Neural progenitor cell (in vitro differentiated cells): ENCODE measurements at places on chromosomes 1 and 21. TPM values are rescaled to one million over a fixed set of nuclear protein-coding genes. Genes with fewer than 3 reads are reported as not detected.
A peak's percentile ranks its signal among the peaks of the same experiment; 100 is the strongest.

DNA sequence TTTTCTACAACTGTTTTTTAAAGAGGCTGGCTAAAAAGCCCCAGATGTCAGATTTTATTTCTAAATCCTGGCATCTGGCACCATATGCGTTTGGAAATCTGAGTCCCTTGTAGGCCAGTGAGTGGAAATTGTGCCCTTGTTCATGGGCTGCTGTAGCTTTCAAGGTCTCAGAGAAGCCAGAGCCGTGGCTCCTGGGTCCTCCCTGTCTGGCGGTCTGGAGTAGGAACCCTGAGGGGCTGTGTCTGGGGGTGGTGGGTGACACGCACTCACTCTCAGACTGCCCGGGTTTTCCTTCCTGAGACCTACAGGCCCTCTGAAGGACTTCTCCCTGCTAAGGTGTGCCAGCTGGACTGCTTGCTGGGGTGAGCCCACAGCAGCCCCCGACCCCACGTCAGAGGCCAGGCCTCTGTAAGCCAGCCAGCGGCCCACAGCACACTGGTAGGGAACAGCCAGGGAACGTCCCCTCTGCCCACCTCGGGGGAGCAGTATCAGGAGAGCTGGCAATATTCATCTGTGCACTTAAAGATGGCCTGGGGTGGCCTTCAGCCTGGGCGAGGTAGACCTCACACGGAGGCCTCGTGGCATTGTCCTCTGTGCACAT, 151.5 kb downstream of the PEX14 start:
- no peak for DNase-seq

DNA sequence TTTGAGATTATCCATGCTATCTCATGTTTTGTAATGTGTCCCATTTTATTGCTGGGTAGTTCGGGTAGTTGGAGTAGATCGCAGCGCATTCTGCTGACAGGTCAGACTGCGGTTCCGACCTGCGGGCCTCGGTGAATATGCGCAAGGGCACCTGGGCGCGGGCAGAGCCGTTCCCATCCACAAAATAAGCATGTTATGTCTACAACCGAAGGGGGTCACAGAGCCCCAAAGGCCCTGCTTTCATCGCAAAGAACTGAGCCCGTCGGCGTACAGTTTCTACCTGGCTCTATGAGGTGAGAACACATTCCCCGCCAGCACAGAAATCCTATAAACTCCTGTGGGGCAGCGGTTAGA, 88.4 kb downstream of the PRKAB2 start:
- no peak for DNase-seq

DNA sequence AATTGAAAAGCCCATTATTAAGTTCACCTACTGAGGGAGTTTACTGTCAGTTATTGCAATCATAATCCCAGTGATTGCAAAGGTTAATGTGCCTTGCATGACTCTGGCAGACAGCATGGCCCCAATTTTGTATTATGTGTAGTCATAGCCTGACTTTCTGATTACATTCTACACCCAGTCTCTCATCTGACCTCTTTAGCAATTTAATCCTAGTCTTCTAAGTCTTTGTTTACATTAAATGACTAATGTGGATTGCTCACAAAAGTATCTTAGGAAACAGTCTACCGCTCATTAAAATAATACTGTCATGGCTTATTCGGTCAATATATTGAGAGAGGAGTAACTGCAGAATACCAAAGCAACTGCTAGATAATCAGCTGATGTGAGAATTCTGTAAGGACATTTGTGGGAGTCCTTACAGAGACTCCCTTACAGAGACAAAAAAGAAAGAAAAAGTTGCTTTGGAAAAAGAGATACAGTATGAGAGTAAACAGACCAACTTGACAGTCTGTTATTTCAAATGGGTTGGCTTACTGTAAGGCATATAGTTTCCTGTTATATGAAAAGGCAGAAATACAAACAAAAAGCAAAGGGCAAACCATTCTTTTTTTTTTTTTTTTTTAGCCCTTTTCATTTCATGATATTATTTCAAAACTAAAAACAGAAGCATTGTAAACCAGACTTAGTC, 42.8 kb downstream of the SMG7 start:
- no peak for DNase-seq

- no peak for DNase-seq
Observed at GRCh38 chr1:2934642-2935081, 86.6 kb upstream of the ACTRT2 start.

GRCh38 chr1:39295901-39296300, 91.4 kb downstream of the MACF1 start:
- no peak for DNase-seq

GRCh38 chr1:53508991-53509666, 49.9 kb downstream of the DMRTB1 start:
- no peak for DNase-seq

- DNase-seq: no peak
Observed at GRCh38 chr1:15703562-15703961, 19.4 kb downstream of the PLEKHM2 start.

DNA sequence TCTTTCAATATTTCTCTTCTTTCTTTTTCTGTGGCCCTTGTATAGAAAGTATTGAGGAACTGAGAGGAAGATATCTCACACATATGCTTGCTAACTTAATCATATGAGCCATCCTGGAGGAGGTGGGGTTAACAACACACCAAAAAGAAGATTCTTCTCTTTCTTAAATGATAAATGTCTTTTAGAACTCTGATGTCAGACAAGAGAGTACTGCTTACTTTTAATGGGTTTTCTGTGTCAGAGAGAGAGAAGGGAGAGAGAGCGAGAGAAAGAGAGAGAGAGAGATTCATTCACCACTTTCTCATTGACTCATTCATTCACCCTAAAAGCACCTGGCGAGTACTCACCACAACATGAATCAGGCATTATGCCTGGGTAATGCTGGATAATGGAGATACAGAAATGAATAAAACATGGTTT, 250.3 kb upstream of the SGIP1 start:
- no peak for DNase-seq

DNA sequence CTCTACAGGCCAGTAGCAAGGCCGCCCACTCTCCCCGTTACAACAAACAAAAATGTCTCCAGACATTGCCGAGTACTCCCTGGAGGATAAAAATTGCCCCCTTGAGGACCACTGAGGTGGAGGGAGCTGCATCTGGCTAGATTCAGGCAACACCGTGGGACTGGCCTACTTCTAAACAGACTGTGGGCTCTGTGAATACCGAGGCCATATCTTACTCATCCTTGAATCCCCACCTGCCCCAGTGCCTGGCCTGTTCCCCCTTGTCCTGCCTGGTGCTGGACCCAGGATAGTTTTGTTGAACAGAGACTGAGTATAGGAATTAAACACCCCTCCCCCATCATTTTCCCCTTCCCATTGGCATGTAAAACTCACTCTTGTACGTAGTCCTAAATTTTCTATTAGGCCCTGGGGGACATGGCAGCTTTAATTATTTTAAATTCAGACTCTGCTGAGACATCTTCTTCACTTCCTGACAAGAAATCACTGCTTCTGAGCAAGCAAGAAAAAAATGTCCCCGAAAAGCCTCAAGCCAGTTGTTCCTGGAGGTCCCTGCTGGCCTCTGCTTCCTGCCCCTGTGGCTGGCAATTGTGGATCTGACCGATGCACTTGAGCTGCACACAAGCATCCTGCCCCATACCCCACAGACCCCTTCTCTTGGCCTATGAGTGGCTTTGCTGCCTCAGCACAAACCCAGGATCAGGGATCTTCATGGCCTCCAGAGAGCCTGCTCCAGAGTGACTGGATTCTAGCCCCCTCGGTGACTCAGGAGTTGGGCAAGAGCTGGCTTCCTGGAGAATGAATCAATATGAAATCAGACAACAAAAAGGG, 111.0 kb downstream of the ACTL8 start:
- no peak for DNase-seq

GRCh38 chr1:10519016-10519417, 44.3 kb downstream of the PEX14 start:
- peak; percentile 72 for DNase-seq

GRCh38 chr1:197081117-197081753, 14.2 kb upstream of the F13B start:
- no peak for DNase-seq

- peak; percentile 80 for DNase-seq
Observed at GRCh38 chr1:47388891-47389238, 27.2 kb upstream of the FOXE3 start.

- no peak for DNase-seq
Observed at GRCh38 chr1:117633936-117634335, 28.1 kb downstream of the TENT5C start.

- DNase-seq: no peak
Observed at GRCh38 chr1:235101558-235102258, 26.9 kb downstream of the TOMM20 start.

GRCh38 chr21:45827302-45827692, 154.3 kb upstream of the COL6A1 start:
- no peak for DNase-seq

- peak; percentile 87 for DNase-seq
Observed at GRCh38 chr1:99264201-99265021, at the start of gene PLPPR4. PLPPR4 (plus strand) TSS chr1:99264492; CDS start chr1:99264594, 102 bp downstream.

GRCh38 chr1:59410457-59410856, 113.6 kb downstream of the FGGY start:
- DNase-seq: no peak

DNA sequence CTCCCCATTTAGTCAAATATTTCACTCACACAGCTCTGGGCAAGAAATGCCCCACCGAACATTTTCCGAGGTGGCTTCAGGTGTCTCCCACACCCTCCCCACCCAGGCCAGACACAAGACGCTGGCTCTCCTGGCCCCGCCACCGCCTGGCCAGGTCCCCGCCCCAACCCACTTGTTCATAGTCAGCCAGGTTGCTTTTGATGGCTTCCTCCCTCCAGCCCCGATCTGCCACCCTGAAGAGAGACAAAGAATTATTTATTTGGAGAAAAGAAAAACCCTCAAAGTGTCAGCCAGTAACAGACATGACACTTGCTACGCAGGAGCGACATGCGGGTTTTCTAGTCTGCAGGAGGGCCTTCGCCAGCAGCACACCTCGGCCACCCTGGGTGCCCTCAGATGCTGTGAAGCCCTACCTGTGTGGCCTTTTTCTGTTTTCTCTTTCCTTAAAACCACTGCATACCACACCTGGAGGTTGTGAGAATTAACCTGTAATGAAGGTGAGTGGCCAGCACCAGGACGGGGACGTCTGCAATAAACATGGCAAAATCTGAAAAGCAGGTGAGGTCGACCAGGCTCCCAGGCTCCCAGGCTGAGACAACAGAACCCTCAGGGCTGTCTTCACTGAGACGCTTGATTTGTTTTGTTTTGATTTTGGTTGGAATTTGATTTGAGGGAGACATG, 27.2 kb downstream of the SSBP3 start:
- DNase-seq: no peak

DNA sequence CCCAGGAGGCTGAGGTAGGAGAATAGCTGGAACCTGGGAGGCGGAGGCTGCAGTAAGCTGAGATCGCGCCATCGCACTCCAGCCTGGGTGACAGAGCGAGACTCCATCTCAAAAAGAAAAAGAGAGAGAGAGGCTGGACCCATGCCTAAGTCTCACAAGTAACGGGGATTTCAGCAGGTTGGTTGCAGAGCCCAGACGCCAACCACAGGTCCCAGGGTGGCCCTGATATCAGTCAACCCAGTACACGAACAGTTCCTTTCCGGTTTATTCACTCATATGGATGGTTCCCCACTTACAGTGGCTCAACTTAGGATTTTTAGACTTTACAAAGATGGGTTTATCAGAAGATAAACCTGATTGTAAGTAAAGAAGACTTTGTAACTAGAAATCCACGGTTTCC, 40.9 kb downstream of the CLSTN1 start:
- DNase-seq: no peak

- DNase-seq: no peak
Observed at GRCh38 chr1:220966881-220967611, 87.8 kb downstream of the HLX start.

DNA sequence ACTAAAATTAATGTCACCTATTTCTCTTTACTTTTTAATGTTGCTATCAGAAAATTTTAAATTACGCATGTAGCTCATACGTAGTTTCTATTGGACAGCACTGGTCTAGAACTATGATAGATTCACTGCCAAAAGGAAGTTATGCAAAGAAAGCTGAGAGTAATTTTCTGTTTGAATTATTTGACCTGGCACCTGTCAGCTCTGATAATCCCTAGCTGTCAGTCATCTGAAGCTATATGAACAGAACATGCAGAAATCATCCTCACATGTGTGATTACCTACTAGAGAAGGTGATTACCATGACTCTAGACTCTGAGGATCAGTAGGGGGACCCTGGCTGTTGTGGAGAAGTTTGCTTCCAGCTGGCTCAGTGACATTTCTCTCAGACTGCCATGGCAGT, 40.8 kb downstream of the F5 start:
- no peak for DNase-seq

DNA sequence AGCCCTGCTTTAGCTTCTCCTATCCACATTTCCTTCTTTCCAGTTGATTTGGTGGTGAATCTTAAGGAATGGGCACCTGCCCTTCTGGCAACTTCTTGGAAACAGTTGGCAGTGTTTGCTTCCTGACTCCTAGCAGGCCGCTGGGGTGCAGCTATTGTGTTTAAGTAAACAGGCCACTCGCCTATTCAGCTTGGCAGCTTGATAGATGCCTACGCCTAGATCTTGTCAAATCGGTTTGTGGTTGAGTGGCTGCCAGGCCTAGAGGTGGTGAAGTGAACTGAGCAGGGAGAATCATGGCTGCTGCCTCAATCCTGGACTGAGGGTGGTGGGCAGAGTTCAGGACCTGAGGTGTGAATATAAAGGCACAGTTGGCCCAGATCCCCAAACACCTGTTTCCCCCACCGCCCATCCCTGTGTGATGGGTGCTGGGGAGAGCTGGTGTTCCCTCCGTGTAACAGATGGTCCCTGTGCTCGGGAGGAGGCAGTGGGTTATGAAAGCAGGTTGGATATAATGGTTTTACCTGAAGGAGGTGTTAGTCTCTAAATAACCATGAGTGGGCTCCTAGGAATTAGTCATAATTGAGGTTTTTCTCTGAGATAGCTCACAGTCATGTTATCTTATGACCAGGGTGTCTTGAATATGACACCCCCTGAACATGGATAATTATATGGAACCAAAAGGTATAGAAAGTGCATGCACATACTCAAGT, 940 bp upstream of the PLA2G2C start:
- DNase-seq: no peak

Gene ADORA3
- not detected in 2 replicates for total RNA-seq

Gene TIAM1
- total RNA-seq: 27.2 and 30.2 TPM in 2 replicates

Gene RRAGC
- 6.5 and 11.4 TPM in 2 replicates for total RNA-seq

Gene DEPDC1
- 83.8 and 144 TPM in 2 replicates for total RNA-seq

Gene RASSF5
- total RNA-seq: 0.19 and 0.43 TPM in 2 replicates

Gene NHLH1
- total RNA-seq: 0.07 and 0.22 TPM in 2 replicates

Gene SH2D1B
- total RNA-seq: not detected in 2 replicates

Gene KLHDC9
- total RNA-seq: 12.6 and 22.6 TPM in 2 replicates

Gene SMCP
- total RNA-seq: not detected in 2 replicates

Gene MIXL1
- 0.31 TPM in 1 of 2 replicates, not detected in the other for total RNA-seq

Gene HMCN1
- total RNA-seq: 18.7 and 26.4 TPM in 2 replicates

Gene RGS1
- total RNA-seq: not detected in 2 replicates

Gene CYP4B1
- total RNA-seq: not detected in 2 replicates

Gene CD53
- not detected in 2 replicates for total RNA-seq
